ENCODE measurements at places on chromosomes 3 and 15.

DNA sequence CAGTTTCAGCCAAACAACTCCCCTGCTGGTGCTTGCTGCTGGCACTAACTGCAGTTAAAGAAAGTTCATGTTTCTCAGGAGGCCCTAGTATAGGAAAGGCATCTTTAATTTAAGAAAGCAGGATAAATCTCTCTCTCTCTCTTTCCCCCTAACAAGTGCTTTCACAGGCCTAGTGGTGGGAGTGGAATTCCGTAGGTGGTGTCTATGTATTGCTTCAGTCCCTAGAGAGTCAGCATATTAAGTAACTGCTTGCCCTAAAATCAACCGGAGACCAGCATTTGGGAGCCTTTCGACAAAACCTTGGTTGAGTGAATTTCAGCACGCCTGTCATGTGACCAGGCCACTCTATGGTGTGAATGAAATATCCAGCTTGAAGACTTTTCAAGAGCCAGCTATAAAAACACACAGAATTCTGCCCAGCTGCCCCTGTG, 169.2 kb upstream of the TGFBR2 start:
- DNase-seq, result no peak

- DNase-seq, result no peak
Measured at GRCh38 chr3:16396202-16396601, 117.3 kb downstream of the RFTN1 start.

GRCh38 chr3:115876876-115877614, 253.7 kb downstream of the GAP43 start:
- DNase-seq, result no peak

- no peak for DNase-seq
Measured at GRCh38 chr3:130084436-130084980, 2.9 kb downstream of the ALG1L2 start.

DNA sequence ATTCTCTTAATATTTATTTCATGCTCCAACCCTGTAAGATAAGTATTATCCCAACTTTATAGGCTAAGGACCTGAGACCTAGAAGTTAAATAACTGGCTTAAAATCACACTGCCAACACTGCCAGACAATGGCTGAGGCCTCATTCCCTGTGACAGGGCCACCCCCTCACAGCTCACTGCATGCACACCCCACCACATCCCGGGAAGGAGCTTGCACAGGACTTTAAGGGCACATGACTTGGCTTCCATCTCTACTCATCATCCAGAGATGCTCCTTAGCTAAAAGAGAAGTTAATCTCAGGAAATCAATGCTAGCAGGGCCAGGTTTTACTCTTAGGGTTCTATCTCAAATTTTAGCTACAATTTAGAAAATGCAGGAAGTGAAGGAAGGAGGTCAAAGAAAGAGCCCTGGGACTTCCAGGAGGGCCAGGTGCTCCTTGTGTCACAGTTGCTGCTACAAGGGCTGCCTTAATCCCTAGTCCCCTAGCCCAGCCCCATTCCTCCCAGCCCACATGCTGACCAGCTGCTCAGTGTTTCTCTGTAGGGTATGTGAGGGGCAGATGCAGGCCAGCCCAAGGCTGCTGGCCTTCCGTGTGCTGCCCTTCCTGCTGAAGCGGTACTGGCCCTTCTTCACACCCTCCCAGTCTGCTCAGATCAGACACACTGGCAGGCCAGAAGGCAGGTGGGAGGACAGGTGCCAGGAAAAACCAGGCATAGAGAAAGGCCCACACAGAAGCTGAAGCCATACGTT, 53.5 kb downstream of the WWTR1 start:
- no peak for DNase-seq

DNA sequence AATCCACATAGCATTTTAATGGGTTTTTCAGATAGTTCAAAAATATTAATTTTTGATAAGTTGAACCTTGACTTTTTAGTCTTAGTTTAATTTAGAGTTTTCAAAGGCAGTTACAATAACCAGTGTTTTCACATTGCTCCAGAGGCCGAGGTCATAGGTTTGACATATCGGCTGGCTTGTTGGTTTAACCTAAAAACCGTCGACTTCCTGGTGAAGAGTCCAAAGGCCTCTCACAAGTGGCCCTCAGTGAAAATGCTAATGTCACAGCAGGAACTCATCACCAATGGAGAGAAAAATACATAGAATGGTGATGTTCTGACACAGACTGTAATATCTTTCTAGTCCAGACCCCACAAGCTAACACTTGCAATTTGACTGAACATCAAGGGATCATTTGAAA, 642.3 kb downstream of the PLOD2 start:
- DNase-seq, result no peak

DNA sequence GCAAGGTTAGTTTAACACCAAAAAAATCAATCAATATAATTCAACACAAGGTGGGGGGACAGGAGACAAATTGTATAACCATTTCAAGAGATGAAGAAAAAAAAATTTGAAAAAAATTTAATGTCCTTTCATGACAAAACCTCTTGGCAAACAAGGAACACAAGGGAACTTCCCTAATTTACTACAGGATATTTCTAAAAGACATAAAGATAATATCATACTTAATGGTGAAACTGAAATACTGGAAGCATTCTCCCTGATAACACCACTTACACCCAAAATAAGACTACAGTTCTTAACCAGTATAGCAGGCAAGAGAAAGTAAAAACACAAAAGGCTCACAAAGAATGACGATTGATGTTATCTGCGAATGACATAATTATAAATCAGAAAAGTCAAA, 44.7 kb downstream of the IFT57 start:
- DNase-seq, result no peak

DNA sequence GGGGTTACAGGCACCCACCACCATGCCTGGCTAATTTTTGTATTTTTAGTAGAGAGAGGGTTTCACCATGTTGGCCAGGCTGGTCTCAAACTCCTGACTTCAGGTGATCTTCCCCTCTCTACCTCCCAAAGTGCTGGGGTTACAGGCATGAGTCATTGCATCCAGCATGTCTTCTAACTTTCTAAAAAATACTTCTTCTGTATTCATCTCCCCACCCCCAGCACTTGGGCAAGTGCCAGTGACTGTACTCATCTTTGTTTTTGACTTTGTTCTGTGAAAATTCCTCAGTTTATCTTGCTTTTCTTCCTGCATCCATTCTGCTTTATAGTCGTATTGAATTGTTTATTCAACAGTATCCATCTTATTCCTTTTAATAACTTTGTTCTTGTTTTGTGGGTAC, 47.6 kb downstream of the ARIH1 start:
- no peak for DNase-seq

DNA sequence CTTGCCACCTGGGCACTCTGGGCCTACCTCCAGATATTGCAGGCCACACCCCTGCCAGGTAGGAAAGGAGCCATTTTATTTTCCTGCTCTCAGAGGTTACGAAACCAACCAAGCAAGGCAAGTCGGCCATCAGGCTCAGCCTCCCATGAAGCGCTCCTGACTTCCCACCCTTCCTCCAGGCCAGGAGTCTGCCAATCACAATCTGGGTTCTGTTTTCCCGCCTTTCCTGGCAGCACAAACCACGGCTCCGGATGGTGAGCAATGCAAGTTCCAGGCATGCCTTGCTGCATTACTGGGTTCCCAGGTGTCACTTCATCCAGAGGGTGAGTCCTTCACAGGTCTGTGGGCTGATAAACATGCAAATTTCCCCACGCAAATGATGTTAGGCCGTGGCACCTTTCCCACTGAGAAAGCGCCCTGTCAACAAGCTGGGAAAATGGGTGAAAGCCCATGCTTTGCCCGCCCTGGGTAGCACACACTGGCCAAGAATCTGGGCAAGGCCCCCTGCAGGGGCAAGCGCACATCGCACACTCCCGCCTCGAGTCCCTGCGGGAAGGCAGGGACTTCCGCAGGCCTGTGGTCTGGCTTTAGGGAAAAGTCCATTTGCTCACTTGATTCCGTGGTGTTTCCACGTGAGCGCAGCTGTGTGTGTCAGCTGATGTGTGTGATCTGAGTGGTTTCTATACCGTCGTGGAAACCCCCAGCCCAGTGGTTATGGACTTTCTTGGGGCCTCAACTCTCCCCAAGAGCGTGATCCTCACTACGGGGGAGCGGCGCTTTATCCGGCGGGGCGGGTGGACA, 61.6 kb upstream of the RYK start:
- DNase-seq, result peak; percentile 11

DNA sequence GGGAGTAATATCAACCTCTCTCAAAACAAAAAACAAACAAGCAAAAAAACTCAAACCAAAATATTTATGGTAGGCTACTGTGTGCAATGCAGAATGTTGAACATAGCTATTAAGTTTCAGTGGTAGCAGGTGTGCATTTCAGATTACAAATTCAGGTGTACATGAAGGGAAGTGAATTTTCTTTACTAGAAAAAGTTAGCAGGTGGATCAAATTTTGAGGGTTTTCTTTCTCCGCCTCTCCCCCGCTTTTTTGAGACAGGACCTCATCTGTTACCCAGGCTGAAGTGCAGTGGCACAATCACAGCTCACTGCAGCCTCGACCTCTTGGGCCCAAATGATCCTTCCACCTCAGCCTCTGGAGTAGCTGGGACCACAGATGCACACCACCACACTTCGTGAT, 109.7 kb upstream of the GOLIM4 start:
- no peak for DNase-seq

Measured in activated CD8-positive, alpha-beta T cell treated with anti-CD3 and anti-CD28 coated beads for 36 hours (primary cell).